ENCODE measurements at places on chromosomes 6 and 20. TPM values are rescaled to one million over a fixed set of nuclear protein-coding genes. Genes with fewer than 3 reads are reported as not detected.

Gene KCNK15
- 2.5 TPM for total RNA-seq

Gene BPIFB1
- not detected for total RNA-seq

Gene POU3F2
- total RNA-seq: not detected

Gene QKI
- 106 TPM for total RNA-seq

Gene ABHD16B
- not detected for total RNA-seq

Gene MATN4
- not detected for total RNA-seq

Gene ULBP2
- not detected for total RNA-seq

Gene HNF4A
- total RNA-seq: not detected

Gene PRRT1
- total RNA-seq: 0.49 TPM

Gene FARS2
- total RNA-seq: 29.6 TPM

Gene CNKSR3
- 7.2 TPM for total RNA-seq

Gene AGER
- 20.6 TPM for total RNA-seq

Gene RCAN2
- 33.2 TPM for total RNA-seq

Gene SOX18
- 16.9 TPM for total RNA-seq

Gene TBC1D22B
- total RNA-seq: 11.5 TPM

Gene HLA-DOB
- 1.6 TPM for total RNA-seq

Gene VIP
- total RNA-seq: not detected

Gene NHLRC1
- 4.9 TPM for total RNA-seq

Gene CCR6
- total RNA-seq: not detected

Gene RBM39
- 315 TPM for total RNA-seq

Gene OGFRL1
- 12.1 TPM for total RNA-seq

Gene ELOVL4
- total RNA-seq: 1.6 TPM

Gene HBS1L
- 52.8 TPM for total RNA-seq

Gene IFNGR1
- total RNA-seq: 97.3 TPM

Gene RBL1
- total RNA-seq: 12.1 TPM

Gene GDAP1L1
- not detected for total RNA-seq

Gene WFDC12
- total RNA-seq: not detected

Gene RFX6
- not detected for total RNA-seq

Gene E2F1
- total RNA-seq: 0.89 TPM

Gene CEBPB
- 101 TPM for total RNA-seq

Gene RGS17
- 1.2 TPM for total RNA-seq

Gene DPPA5
- total RNA-seq: not detected

Gene ZNF311
- 1.7 TPM for total RNA-seq
